ENCODE measurements at places on chromosomes 4 and X. TPM values are rescaled to one million over a fixed set of nuclear protein-coding genes. Genes with fewer than 3 reads are reported as not detected.

GRCh38 chr4:128454881-128455280 lies 167.3 kb upstream of the PGRMC2 start:
- no peak for DNase-seq

- DNase-seq = no peak
These were observed 540.6 kb upstream of the MAGEB18 start for GRCh38 chrX:25597551-25597950.

GRCh38 chr4:41538887-41539498 lies 1.0 kb downstream of the LIMCH1 start:
- DNase-seq = no peak

- DNase-seq = no peak
These were observed 45.1 kb upstream of the HSD17B10 start for GRCh38 chrX:53479301-53479700.

- DNase-seq = no peak
These were observed 38.0 kb upstream of the FAM9C start for GRCh38 chrX:13082206-13083065.

GRCh38 chrX:11666952-11667685 lies 1.4 kb upstream of the ARHGAP6 start:
- DNase-seq = no peak

DNA sequence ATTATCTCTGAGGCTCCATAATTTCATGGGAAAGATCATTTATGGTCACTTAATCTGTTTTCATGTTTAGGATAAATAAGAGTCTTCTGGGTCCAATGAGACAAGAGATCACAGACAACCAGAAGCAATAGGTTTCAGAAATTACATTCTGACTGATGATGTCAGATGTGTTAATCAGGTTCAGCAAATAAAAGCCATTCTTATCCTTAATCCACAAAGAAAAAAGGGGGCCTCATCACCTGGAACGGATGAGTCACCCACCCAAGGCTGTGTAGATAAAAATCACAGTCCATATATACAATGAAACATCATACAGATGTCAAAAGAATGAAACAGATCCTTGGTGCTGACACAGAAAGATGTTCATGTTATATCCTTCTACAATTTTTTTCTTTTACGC lies 36.6 kb downstream of the SYTL4 start:
- DNase-seq = no peak

- DNase-seq = no peak
These were observed 1126.6 kb downstream of the FAT4 start for GRCh38 chr4:126441173-126442035.

GRCh38 chr4:163663454-163664225 lies 169.2 kb downstream of the TMA16 start:
- DNase-seq = no peak

DNA sequence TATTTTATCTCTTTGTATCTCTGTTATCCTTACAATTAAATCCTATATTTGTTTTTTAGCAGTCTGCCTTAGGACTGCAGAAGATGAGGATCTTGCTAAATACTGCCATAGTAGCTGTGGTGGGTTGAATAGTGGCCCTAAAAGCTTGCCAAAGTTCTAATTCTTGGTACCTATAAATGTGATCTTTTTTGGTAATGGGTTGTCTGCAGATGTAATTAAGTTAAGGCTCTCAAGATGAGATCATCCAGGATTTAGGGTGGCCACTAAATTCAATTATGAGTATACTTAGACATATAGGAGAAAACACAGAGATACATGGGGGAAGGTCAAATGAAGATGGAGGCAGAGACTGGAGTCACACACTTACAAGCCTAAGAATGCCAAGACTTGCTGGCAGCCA lies 1753.7 kb downstream of the RPA4 start:
- no peak for DNase-seq

GRCh38 chrX:105483011-105483410 lies 262.5 kb upstream of the TEX13A start:
- no peak for DNase-seq

DNA sequence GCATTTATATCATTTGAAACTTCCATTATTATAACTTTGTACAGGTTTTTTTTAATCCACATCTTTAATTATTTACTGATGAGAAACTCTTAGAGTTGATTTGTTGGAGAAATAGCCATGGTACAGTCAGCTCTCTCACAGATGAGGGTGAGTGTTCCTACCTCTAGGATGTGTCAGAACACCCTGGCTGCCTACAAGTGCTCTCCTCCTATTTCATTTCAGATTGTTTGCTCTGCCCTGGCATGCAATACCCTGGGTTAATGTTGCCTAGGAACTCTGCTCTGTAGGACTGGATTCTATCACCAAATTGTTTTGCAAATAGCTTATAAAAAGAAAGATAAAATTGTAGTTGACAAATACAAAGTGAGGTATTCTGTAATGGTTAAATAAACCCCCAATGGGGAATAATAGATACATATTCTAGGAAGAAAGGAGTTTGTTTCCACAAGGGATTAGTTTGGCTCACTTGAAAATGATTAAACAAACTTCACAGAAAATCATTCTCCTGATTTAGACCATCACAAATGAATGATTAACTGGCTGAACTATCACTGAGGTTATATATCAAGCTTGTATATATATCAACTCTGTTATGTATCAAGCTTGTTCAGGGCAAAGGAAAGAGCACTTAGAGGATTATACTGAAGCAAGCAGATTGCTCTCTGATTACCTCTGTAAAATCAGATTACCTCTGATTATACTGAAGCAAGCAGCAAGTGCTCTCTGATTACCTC lies 150.0 kb downstream of the PDE5A start:
- DNase-seq = no peak

DNA sequence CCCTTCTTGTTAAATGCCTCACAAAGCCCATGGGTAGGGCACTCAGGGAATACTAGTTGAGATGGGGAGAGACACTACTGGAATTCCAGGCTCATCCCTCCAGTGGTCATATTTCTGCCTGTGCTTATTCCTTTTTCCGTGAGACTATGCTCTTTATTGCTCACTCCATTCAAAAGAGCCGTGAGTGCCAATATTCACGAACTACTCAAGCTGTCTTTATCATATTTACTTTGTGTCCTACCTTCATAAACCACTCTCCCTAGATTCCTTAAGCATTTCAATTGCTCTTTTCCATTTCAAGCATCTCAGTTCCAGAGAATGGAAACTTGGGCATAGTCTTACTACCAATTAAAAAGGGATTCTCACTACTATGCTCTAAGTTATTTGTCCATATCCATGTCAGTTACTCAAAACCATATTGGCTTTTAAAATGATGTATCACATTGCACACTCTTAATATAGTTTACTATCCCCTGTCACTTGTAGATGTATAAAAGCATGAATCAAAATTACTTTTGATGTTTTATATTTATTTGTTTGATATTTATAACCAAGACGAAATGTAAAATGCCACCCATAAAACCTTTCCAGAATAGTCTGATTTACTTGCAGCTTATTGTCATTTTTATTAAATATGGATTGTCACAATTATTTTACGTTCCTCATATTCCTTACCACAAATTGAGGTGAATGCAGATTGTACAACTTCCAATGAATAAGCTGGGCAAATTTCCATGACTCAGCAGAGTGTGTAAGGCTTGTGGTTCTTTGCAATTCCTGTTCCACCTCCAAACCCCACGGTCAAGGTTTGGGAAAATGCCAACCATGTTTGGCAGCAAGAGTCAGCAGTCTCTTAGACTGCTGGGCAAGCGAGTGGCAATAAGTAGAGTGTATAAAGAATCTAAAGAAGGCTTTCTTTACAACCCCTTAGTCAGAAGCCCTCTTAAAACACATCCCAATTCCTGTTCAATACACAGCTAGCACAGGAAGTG lies 24.4 kb downstream of the ENOX2 start:
- no peak for DNase-seq

- DNase-seq = no peak
These were observed 4.5 kb upstream of the WDR1 start for GRCh38 chr4:10120943-10121567.

The DMRTC1 gene
- polyA plus RNA-seq = 0.59 TPM

- no peak for DNase-seq
These were observed 11.6 kb upstream of the BMP2K start for GRCh38 chr4:78764498-78764961.

DNA sequence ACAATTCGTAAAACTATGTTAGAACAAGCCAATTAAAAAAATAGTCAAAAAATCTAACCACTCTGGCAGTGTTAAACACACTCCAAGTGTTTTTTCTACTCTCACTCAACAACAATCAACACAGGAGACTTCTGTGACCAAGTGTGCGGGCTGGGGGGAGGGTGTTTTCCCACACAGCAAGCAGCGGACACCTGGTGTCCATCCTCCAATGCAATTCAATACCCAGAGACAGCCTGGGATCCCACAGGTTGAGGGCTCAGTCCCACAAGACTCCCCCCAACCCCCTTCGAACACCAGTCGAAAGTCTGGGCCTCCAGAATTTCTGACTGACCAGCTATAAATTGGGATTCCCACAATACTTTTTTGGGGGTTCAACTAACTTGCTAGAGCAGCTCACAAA lies 8.3 kb upstream of the PIM2 start:
- DNase-seq = no peak

DNA sequence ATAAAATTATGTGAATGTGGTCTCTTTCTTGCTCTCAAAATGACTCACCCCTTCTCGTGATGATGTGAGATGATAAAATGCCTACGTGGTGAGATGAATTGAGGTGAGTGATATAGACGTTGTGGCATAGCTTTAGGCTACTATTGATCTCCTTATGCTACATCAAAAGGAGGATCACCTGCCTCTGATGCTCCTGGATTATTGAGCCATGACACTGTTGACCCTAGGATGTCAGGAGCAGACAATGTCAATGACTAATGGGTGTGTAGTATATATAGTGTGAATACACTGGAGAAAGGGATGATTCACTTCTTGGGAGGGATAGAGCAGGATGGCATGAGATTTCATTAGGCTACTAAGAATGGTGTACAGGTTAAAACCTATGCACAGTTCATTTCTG lies 210.7 kb upstream of the PRPS2 start:
- DNase-seq = no peak

The PRDM5 gene
- 0.24 TPM for polyA plus RNA-seq

DNA sequence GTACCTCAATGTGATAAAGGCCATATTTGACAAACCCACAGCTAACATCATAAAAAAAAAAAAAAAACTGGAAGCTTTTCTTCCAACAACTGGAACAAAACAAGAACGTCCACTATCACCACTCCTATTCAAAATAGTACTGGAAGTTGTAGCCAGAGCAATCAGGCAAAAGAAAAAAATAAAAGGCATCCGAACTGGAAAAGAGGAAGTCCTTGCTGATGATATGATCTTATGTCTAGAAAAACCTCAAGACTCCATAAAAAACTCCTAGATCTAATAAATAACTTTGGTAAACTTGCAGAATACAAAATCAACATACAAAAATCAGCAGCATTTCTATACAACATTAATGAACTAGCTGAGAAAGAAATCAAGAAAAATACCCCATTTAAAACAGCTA lies 134.3 kb downstream of the TEX11 start:
- no peak for DNase-seq

The GAGE12H gene
- not detected for polyA plus RNA-seq

DNA sequence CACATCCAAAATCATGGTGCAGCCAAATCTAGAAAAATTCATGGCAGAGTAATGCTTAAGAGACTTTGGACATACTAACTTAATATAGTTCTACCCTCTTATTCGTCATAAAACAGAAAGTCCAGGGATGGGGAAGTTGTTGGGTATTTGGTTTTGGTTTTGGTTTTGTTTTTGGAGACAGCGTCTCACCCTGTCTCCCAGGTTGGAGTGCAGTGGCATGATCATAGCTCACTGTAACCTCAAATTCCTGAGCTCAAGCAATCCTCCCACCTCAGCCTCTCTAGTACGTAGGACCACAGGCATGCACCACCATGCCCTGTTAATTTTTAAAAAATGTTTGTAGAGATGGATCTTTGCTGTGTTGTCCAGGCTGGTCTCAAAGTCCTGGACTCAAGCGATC lies 271.8 kb upstream of the TENM3 start:
- no peak for DNase-seq

GRCh38 chrX:125289209-125289608 lies 30.5 kb upstream of the TEX13C start:
- DNase-seq = no peak

GRCh38 chrX:140944710-140945109 lies 57.7 kb upstream of the SPANXB1 start:
- DNase-seq = no peak

DNA sequence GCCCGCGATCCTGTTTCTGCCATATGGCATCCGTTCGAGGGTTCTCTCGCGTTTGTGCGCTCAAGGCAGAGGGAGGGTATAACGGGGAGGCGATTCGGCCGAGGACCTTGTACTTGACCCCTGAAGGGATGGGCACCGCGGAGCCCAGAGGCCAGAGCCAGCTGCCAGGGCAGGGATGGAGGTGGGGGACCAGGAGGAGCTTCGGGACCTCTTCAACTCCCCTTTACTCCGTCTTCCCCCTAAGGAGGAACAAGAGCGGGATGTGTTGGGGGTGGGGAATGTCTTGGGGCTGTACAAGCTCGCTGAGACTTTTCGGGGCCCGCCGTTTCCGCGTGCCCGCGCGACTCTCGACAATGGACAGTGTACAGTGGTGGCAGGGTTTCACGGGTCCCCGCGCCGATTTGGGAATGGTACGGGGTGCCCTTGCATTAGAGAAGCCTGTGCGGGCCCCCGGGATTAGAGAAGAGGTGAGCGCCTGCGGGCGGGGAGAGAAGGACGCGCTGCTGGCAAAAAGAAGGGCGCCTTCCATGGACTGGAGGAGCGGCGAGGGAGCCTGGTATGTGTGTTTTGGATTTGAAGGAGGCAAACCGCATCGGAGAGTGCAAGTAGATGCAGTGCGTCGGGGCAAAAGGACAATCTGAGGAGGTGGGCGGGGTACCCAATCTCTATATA lies 760 bp downstream of the UGT8 start:
- DNase-seq = no peak

DNA sequence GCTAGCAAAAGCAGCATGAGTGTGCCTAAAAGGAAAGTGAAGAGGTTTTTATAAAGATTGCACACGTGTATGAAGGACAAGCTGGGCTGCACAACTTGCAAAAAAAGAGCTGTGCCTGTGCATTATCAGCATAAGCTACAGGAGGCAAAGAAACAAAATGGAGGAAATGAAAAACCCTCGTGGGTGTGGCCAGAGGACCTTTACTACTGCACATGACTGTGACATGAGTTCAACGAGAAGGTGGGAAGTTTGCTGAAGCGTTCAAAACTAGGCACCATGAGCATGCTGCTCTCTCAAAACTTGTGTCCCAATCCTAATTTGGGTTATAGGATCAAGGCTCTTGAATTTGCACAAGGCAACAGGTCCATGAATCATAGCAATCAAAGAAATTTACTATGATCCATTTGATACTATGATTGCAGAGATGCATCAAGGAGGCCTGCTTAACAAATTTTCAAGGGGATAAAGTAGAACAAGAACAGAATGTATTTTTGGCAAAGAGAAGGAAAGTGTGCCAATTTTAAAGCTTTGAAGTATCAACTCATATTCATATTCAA lies 38.1 kb upstream of the CXorf38 start:
- no peak for DNase-seq

The SPINK2 gene
- 5.9 TPM for polyA plus RNA-seq

The TGIF2LX gene
- not detected for polyA plus RNA-seq

The NUP62CL gene
- 1.2 TPM for polyA plus RNA-seq

The SPANXN3 gene
- polyA plus RNA-seq = not detected

- peak; percentile 31 for DNase-seq
These were observed 777 bp upstream of the CASK start for GRCh38 chrX:41923978-41924683.

The PSAPL1 gene
- polyA plus RNA-seq = not detected
